ENCODE measurements at places on chromosomes 12 and 14. TPM values are rescaled to one million over a fixed set of nuclear protein-coding genes. Genes with fewer than 3 reads are reported as not detected.

Gene ACOT6
- not detected for polyA plus RNA-seq

Gene DBX2
- not detected for polyA plus RNA-seq

Gene CLEC4C
- 0.18 TPM for polyA plus RNA-seq

DNA sequence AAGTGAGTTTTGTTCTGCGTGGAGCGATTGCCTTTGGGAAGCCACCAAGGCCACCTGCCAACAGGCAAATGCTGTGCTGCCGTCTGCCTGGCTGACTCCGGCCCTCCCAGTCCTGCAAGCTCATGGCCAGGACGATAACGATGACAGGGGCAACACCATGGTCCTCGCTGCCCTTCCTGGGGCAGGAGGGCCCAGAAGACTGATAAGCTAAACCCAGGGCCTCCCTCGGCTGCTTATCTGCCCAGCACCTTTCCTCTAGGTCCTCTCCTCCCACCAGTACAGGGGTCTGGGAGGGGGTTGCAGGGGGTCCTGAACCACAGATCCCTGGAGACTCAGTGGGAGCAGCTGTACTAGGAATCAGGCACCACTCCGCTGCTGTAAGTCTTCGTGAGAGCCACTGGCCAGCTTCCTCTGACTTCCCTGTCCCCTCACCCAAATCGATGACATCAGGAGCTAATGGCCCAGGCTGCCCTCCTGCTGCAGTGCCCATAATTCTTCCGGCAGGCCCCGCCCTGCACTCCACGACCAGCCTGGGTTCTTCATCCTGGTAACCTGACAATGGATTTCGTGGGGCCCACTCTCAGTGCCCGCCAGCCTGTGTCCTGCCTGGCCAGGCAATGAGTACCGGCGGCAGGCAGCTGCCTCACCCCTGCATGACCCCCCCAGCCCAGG lies 5.1 kb downstream of the ANKRD9 start:
- DNase-seq: no peak

GRCh38 chr14:34297786-34298520 lies 164.1 kb downstream of the SPTSSA start:
- no peak for DNase-seq

GRCh38 chr14:68696721-68697495 lies 96.0 kb downstream of the ZFP36L1 start:
- DNase-seq: no peak

DNA sequence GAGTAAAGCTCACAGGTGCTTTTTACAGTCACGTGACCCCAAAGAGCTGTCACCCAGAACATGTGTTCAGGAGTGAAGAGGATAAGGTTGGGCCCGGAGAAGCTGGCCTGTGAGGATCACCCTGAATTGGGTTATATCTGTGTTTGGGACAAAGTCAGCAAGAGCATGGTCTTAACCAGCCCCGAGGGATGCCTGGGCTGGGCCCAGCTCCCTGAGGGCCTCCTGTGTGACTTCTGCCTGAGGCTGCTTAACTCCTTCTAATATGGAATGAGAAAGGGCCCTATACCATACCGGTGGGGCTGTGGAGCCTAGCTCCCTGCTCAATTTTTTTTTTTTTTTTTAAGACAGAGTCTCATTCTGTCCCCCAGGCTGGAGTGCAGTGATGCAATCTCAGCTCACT lies 2.5 kb downstream of the CDCA4 start:
- no peak for DNase-seq

DNA sequence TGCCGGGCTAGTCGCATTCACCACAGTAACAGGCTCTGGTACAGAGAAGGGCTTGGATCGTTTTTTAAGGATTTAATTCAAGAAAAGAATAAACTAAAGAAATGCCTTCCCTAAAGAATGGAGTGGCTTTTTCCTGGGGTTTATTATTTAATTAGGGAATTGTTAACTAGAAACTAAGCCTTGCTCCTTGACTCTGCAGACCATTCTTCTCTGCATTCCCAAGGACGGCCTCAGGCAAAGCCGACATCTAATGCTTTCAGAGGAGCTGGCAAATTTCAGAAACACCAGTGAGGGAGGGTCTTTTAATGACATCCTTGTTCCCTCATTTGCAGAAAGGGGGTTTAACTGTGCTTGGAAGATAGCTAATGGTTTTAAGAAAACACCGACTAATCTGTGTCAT lies 174.0 kb downstream of the EGLN3 start:
- DNase-seq: no peak

- DNase-seq: no peak
Observed at GRCh38 chr14:34810028-34810427, 65.1 kb downstream of the BAZ1A start.

DNA sequence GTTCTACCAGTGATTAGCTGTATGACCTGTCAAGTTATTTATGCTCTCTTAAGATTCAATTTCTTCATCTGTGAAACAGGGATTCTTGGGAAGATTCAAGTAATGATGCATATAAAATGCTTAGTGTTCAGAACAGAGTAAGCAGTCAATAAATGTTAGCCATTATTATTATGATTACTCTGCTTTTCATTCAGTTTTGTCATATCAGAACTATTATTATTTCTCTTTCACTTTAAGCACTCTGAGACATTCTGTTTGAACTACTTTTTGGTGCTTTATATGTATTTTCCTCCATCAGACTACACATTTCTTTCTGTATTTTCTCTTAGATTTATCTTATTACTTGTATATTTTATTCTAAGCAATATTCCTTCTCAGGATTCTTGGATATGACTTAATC lies 81.2 kb downstream of the CFAP54 start:
- no peak for DNase-seq
